NCI-H524 treated with DMSO at 0.1 percent for 48 hours (cell line): ENCODE measurements at places on chromosomes 11 and 22.

GRCh38 chr22:31678748-31679147 lies 16.7 kb upstream of the PISD start:
- no peak for DNase-seq

- no peak for DNase-seq
These were observed 1253.6 kb upstream of the TENM4 start for GRCh38 chr11:80694385-80694784.

DNA sequence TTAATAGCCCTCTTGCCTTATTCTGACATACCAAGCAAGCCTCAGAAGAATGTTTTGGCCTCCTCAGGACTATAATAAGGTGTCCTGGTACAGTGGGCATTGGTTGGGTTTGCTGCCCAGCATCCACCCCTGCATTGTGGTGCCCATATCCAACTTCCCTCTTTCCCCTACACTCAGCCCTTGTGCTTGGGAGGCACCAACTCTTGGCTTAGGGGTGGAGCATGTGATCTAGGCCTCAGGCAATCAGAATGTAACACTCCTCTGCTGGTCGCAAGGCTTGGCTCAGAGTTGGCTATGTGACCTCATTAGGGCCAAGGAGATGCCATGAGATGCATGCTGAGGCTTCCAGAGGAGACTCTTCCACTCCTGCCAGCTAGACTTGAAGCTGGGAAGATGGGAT lies 123.0 kb downstream of the CSNK2A3 start:
- DNase-seq, result no peak

DNA sequence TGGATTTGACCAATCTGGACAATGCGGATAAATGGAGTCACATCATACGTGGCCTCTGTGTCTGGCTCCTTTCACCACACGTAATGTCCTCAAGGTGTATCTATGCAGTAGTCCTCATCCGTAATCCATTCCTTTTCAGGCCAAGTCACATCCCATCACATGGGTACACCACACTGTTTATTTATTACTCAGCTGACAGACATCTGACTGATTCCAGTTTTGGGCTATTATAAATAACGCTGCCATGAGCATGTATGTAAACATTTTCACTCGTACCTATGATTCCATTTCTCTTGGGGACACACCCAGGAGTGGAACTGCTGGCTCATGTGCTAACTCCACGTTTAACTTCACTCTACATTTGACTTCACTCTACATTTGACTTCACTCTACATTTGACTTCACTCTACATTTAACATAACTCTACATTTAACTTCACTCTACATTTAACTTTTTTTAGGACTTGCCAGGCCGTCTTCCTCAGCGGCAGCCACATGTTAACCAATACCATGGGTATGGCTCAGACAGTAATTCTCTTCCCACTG lies 52.1 kb downstream of the SHANK2 start:
- no peak for DNase-seq

- DNase-seq, result no peak
These were observed 217.9 kb downstream of the DSCAML1 start for GRCh38 chr11:117579161-117579560.

DNA sequence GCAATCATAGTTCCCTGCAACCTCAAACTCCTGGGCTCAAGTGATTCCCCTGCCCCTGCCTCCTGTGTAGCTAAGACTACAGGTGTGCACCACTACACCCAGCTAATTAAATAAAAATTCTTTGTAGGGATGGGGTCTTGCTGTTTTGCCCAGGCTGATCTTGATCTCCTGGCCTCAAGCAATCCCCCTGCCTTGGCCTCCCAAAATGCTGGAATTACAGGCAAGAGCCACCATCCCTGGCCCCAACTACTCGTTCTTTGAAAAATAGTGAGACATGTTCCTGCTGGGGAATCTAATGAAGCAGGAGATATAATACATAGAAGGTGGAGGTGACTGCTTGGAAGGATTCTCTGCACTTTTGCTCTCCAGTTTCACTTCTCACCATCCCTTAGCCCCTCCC lies 40.1 kb upstream of the RFPL3 start:
- no peak for DNase-seq

GRCh38 chr11:30446520-30446919 lies 123.6 kb downstream of the ARL14EP start:
- no peak for DNase-seq

DNA sequence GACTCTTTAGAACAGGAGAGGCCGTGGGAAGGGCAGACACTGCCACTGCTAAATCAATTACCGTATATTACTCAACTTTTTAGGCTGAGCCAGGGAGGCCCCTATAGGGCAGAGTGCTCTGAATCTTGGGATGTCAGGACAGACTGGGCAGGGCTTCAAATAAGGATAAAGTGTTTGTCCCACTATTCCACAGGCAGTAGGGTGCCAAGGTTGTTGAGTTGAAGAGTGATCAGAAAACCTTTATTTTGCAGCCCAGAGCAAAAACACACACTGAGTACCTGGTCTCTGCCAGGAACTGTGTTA lies 1.6 kb upstream of the B4GAT1 start:
- no peak for DNase-seq

DNA sequence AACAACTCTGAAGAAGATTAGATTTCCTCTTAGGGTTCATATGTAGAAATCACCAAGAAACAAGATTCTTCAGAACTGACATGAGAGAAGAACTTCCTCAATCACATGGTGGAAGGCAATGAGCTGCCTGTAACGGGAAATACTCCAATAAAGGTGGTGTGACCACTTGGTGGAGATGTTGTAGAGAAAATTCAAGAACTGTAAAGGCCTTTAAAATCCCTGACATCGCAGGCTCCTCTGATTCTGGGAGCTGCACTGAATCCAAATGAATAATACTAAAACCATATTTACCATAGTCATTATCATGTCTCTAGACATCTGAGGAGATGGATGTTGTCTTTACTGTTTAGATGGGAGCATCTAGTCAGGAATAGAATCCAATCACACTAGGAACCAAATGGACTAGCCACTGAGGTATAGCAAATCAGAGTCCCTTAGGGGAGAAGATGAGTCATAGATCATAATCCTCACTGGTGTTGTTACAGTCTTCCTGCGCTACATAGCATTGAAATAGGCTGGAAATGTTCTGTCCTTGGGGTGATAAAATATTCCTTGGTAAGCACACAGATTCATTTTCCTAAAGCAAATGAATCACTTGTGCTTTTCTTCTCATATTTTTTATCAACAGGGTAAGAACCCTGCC lies 321.6 kb upstream of the TENM4 start:
- DNase-seq, result no peak

- DNase-seq, result no peak
These were observed 61.4 kb upstream of the ARFGAP3 start for GRCh38 chr22:42918500-42918899.

GRCh38 chr22:29109822-29110221 lies 37.0 kb downstream of the KREMEN1 start:
- no peak for DNase-seq

GRCh38 chr11:112002491-112003216 lies 22.6 kb upstream of the DLAT start:
- no peak for DNase-seq

- DNase-seq, result no peak
These were observed 11.1 kb downstream of the EMSY start for GRCh38 chr11:76455931-76456330.

- DNase-seq, result no peak
These were observed 82.6 kb downstream of the RAB30 start for GRCh38 chr11:82988936-82989627.

- DNase-seq, result no peak
These were observed 15.9 kb downstream of the RHOG start for GRCh38 chr11:3824714-3825472.
